ENCODE measurements at places on chromosomes 3 and 15.

DNA sequence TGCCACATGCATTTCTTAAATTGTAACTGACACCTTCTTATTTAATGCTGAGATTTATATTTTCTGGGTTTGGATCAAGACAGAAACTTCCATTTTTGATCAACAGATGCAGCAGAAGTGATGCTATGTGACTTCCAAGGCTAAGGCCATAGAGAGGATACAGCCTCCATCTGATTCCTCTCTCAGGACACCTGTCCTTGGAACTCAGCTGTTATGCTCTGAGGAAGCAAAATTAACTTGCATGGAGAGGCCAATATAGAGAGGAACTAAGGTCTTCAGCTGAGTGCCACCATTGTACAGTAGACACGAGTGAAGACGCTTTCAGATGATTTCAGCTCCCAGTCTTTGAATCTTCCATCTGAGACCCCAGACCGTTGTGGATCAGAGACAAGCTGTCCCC is 296.9 kb upstream of the TBL1XR1 start:
- no peak for DNase-seq

DNA sequence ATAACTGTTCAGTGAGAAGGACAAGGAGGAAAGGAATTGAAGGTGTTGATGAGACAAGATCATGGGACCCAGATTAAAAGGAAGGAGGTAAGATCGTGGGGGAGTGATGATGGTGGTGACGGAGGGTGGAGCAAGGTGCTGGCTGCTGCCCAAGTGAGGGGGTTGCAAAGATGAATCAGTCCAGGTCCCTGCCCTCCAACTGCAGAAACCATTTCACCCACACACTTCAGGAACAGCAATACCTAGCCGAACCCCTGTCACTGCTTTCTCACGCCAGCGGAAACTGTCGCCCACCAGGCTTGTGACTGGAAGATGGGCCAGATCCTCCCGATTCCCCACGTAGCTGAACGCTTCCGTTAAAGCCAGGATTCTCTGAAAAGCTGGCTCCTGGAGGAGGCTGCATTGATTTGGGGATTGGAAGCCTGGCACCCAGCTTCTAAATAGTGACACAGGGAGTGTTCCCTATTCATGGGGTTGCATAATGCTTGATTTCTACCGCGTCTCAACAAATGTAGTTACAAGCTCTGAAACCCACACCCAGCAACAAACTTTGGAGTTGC is 3.2 kb upstream of the LSG1 start:
- DNase-seq: no peak

DNA sequence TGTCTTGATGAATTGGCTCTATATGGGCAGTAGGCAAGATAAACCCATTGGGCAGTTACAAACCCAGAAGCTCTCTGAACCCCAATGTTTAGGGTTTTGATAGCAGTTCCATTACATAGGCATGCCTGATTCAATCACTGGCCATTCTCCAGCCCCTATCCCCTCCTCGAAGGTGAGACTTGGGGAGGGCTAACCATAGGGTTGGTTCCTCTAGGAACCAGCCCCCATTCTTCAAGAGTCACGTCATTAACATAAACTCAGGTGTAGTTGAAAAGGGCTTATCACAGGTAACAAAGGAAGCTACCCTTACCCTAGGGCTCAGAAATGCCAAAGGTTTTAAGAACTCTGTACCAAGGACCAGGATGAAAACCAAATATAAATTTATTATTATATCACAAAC is 353.1 kb downstream of the ERC2 start:
- no peak for DNase-seq

- no peak for DNase-seq
These were observed 372.1 kb upstream of the ARHGEF26 start for GRCh38 chr3:153749070-153749610.

DNA sequence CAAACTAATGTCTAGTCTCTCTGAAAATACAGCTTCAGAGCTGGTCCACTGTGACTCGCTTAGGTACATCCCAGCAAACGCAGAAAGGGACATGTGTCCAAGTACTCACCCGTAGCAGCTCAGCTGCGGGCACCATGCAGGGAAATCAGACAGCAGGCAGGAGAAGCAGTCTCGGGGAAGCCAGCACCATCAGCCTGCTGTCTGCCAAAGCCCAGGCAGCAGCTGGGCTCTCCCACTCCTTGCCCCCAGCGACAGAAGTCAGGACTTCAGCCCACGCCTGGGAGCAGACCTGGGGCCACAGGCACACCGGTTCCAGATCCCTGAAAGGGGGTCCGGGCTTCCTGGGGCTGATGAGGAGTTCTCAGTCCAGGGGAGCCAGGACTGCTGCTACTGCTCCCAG is 34.9 kb downstream of the SEMA5B start:
- no peak for DNase-seq

- DNase-seq: peak; percentile 62
These were observed 13.5 kb downstream of the SLCO3A1 start for GRCh38 chr15:91866971-91867372.
